ENCODE measurements at places on chromosomes 16 and 17. TPM values are rescaled to one million over a fixed set of nuclear protein-coding genes. Genes with fewer than 3 reads are reported as not detected.

Gene KRT33B
- 1.2 TPM for polyA plus RNA-seq

Gene CNGB1
- polyA plus RNA-seq, result not detected

Gene GGT6
- polyA plus RNA-seq, result not detected

Gene ADCY7
- 31.9 TPM for polyA plus RNA-seq

Gene RBFOX1
- not detected for polyA plus RNA-seq

Gene PYY
- polyA plus RNA-seq, result not detected

Gene TAT
- not detected for polyA plus RNA-seq

Gene RAB37
- not detected for polyA plus RNA-seq

Gene SOCS1
- polyA plus RNA-seq, result 2.3 TPM

Gene CFAP119
- polyA plus RNA-seq, result 4.6 TPM

Gene KIF19
- not detected for polyA plus RNA-seq

Gene PRAC1
- not detected for polyA plus RNA-seq

Gene FBXW10B
- not detected for polyA plus RNA-seq

Gene ZP2
- polyA plus RNA-seq, result not detected

Gene FOXC2
- polyA plus RNA-seq, result 3.0 TPM

Data from GM23248 (cell line).